ENCODE measurements at places on chromosomes 5 and 9. TPM values are rescaled to one million over a fixed set of nuclear protein-coding genes. Genes with fewer than 3 reads are reported as not detected.

The FAM153A gene
- total RNA-seq = 2.4 TPM

The PAEP gene
- not detected for total RNA-seq

The FBLL1 gene
- 64.8 TPM for total RNA-seq

The ROPN1L gene
- 1.2 TPM for total RNA-seq

The LCN12 gene
- not detected for total RNA-seq

The OR13C4 gene
- not detected for total RNA-seq

The DMRT3 gene
- not detected for total RNA-seq

The SH3RF2 gene
- total RNA-seq = under 0.01 TPM

The SPINK5 gene
- total RNA-seq = not detected

The ZFP37 gene
- total RNA-seq = 22.8 TPM

The NDFIP1 gene
- 115 TPM for total RNA-seq

The PLAA gene
- total RNA-seq = 49.3 TPM

The CCDC192 gene
- total RNA-seq = not detected

The TOR4A gene
- 0.41 TPM for total RNA-seq

DNA sequence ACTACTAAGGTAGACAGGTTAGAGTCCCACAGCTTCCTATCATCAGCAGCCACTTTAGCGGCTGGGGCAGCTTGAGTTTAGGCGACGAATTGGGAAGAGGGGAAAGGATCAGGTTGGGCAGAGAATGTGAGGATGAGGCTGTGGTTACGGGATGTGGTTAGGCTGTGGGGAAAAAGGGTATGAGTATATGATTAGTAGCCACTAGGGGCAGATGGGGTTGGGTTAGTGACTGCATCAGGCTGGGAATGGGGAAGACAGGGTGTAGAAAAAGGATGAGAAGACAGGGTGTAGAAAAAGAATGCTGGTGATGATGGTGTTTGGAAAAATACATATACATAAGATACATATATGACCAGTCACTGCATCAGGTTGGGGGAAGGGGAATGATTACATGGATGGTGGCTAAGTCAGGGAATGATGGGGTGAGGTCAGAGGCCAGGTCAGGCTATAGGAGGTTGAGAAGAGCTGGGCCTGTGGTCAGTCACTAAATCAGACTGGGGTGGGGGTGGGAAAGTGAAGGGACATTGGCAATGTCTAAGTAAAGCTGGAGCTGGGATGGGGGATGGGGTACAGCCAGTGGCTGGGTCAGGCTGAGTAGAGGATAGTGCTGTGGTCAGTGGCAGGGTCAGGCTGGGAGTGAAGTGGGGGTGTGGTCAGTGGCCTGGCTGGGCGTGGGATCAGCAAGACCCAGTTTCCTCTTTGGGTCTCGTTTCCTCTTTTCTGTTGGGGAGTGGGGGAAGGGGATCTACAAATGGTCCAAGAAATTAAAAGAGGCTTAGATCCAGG lies 2.1 kb downstream of the TLN1 start:
- no peak for DNase-seq

- peak; percentile 71 for DNase-seq
These were observed 21.7 kb upstream of the NSD1 start for GRCh38 chr5:177111720-177112394.

GRCh38 chr9:93134740-93135444 lies 841 bp upstream of the NINJ1 start:
- no peak for DNase-seq

DNA sequence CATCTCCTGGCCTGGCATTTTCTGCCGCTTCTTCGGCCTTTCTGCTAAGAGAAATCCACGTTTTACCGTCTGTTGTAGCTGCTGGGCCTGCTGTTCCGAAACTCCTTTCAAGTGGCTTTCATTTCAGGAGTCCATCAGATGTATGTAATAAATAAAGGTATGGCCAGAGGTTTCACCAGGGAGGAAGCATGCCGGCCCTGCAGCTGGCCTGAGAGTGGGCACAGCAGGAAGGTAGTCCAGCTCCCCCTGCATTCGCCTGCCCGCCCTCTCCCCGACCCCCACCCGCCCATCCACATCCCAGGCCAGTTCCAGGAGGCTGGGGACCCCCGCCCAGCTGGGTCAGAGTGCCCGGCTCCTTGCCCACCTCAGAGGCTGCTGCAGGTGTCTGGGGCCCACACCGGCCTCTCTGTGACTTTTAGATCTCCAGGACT lies 46.4 kb upstream of the EXOC3 start:
- DNase-seq = no peak

- DNase-seq = no peak
These were observed 284.8 kb downstream of the ADGRV1 start for GRCh38 chr5:90843443-90843842.

DNA sequence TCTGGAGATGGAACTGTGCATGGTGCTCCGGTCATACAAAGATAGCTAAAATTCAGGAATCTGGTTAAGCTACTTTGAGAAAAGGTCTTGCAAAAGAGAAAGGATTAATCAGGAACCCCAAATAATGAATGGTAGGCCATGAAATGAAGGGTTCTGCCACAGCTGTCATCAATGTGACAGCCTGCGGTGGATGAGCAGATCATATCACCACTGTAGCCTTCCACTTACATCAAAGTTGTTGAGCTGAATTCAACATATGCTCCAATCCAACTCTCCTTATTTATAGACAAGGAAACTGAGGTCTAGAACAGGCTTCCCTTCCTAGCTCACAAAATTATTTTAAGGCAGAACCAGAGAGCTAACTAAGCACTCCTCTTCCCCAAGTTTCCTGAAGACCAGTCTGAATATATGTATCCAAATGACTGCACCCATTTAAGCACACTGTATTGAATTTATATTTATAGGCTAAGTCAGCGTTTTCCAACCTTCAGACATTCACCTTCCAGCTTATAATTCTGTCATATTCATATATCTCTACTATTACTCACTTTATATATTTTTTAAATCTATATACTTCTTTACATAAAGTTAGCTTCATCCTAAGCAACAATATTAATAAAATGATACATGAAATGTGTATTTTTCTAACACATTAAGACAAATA lies 13.9 kb upstream of the PTGER4 start:
- no peak for DNase-seq

DNA sequence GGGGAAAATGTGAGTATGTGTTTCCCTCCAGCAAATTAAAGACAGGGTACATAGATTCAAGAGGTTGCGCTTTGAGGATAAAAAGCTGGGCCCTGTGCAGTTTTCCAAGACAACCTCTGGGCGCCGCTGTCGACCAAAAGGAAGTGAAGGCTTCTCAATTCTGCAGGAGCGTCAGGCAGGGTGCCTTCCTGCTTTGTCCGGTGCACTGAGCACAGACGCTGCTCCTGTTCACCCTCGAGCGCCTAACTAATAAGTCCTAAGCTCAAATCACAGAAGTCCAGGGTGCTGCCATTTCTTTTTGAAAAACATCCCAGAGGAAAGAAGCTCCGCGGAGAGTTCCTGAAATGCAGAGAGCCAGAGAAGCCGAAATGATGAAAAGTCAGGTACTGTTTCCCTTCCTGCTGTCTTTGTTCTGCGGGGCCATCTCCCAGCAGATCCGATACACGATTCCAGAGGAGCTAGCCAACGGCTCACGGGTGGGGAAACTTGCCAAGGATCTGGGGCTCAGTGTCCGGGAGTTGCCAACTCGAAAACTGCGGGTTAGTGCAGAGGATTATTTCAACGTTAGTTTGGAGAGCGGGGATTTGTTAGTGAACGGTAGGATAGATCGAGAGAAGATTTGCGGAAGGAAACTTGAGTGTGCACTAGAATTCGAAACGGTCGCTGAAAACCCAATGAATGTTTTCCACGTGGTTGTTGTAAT lies at the start of gene PCDHGB1:
Gene PCDHGB1, plus strand, starts transcription at position 183 of the 703 bp plus-strand sequence. Its CDS starts 162 bp downstream, at position 345.
- peak; percentile 58 for DNase-seq

DNA sequence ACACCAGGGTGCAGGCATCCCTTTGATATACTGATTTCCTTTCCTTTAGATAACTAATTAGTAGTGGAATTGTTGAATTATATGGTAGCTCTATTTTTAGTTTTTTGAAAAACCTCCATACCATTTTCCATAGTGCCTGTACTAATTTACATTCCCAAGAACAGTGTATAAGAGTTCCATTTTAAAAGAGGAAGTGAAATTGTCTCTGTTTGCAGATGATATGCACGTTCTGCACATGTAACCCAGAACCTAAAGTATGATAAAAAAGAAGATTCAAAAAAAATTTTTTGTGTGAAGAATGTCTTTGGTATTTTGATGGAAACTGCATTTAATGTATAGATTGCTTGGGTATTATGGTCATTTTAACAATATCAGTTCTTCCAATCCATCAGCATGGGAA lies 424.0 kb upstream of the CCNH start:
- DNase-seq = no peak

GRCh38 chr5:136516637-136517036 lies 151.3 kb upstream of the TRPC7 start:
- DNase-seq = no peak

GRCh38 chr9:20848490-20848889 lies 164.4 kb downstream of the FOCAD start:
- DNase-seq = no peak

DNA sequence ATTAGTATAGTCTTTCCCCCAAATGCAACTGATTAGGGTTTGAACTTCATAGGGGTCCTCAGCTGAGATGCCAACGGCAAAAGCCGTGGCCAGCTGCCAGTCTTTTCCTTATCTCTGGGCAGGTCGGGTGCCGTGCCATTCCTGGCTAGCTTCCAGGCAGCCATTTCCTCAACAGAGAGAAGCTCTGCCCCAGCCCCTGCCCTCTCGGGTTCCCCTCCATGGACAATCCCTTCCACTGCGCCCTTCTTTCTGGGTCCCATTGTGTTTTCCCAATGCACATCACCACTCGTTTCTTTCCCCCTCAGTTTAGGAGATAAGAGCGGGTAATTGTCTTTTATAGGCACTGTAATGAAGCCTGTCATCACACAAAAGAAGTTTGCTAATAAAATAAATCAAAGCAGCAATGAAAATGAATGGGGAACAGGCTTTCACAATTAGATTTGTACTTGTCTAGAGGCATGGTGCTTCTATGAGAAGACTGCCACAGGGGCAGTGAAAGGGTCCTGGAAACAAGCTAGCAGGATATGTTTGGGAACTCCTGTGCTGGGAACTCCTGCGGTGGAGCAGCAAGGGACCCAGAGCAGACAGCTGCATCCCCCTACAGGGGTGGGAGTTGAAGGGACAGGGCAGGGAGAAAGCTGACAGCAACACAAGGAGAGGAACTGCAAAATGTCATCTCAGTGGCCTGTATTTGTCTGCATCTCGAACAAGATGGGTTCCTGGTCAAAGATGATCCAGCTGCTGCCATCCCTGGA lies 48.0 kb upstream of the SAP30L start:
- no peak for DNase-seq

DNA sequence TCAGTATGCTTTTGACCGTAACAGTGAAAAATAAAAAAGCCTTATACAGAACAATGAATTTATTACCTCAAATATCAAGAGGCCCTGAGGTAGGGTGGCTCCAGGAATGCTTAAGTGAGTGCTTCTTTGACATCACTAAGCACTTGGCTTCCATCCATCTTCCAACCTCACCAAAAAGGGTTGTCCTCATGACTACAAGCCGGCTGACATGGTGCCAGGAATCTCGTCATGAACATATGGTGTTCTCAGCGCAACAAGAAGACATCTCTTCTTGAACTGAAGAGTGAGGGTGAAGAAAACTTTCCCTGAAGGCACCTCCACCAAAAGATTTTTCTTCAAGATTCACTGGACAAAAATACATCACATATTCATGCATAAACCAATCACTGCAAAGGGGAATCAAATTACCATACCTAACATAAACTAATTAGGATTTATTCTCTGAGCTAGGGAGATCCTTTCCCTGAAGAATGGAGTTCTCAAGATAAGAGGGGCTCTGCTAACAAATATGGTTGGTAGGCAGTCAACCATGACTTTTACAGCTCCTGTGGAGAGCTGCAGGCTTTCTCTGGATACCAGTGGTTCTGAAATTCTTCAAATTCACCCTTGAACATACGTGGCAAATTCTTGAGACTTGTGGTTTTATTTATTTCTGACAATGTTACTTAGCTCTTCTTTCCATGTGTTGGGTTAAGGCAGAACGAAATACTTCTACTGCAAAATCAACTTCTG lies 49.5 kb downstream of the AGXT2 start:
- DNase-seq = no peak

DNA sequence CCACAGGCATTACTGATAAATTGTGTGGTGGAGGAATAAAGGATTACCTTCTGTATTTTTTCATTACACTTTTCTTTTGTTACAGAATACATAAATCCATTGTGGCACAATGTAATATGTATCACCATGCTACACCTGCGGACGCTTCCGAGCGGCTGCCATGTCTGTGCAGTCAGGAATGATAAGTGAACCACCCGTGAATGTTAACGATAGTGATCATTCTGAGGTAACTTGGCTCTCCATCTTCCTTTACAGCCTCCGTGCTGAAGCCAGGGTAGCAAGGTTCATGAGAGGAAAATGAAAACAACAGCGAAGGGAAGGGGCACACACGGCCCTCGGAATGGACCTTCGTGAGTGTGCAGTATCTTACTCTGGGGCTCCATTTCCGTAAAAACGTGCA lies 161.2 kb downstream of the MAPKAP1 start:
- no peak for DNase-seq

GRCh38 chr9:69546265-69546664 lies 125.9 kb downstream of the APBA1 start:
- no peak for DNase-seq

DNA sequence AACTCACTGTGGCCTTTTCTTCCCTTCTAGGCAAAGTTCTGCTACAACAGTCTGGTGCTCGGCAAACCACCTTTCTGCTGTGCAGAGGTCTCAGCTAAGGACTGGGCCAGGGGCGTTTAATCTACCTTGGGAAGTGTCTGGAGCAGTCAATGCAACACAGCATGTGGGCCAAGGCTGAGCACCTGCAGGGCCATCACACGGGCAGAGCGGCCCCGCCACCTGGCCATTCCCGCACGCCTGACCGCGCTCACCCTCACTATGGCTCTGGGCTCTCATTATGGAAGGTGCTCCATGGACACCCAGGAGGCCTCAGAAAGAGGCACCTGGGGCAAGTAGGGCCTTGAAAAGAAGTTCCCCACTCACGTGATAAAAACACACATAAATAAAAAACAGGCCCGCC lies 65.7 kb upstream of the TBC1D9B start:
- no peak for DNase-seq

- DNase-seq = no peak
These were observed 569.9 kb downstream of the RAB3C start for GRCh38 chr5:59152701-59153245.

GRCh38 chr9:36584620-36585460 lies 12.1 kb downstream of the MELK start:
- DNase-seq = no peak

- no peak for DNase-seq
These were observed 187.6 kb upstream of the DMRT1 start for GRCh38 chr9:653856-654387.

GRCh38 chr9:87434366-87434765 lies 63.3 kb upstream of the DAPK1 start:
- no peak for DNase-seq

GRCh38 chr9:95280745-95281144 lies 36.8 kb downstream of the FANCC start:
- no peak for DNase-seq

- no peak for DNase-seq
These were observed 129.9 kb downstream of the TLE4 start for GRCh38 chr9:79701651-79702050.

- DNase-seq = no peak
These were observed 46.5 kb downstream of the PPARGC1B start for GRCh38 chr5:149776361-149777305.

Data from frontal cortex (tissue), 4 donors.